ENCODE measurements at places on chromosomes 16 and 17.

GRCh38 chr17:81049372-81049911 is 14.5 kb downstream of the BAIAP2 start:
- no peak for DNase-seq

DNA sequence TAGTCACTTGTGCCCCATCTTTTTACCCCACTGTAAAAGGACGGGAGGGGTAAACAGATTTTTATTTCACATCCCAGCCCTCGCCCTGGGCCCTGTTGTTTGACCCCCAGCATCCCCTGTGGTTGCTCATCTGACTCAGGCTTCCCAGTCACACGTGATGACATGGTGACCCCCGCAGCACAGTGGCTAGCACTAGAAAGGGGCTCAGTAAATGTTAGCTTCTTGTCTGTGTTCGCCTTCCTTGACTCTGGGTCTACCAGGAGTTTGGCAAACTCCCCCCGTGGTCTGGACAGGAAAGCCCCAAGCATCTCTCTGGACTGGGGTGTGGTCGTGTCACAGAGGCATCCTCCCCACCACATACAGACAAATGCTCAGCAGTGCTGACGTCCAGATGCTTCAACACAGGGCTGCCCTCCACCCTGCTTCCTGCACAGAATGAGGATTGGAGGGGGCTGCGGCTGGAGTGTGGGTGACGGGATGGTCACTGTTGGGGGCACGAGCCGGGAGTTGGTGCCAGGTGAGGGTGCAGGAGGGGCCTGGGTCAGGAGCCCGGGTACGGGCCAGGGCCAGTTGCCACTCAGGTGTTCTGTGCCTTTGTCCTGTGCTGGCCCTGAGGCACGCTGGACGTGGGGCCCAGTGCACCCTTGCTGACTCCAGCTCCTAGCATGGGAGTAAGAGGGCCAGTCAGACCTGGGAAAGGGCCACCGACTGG is 69.1 kb downstream of the METRNL start:
- peak; percentile 0 for DNase-seq

DNA sequence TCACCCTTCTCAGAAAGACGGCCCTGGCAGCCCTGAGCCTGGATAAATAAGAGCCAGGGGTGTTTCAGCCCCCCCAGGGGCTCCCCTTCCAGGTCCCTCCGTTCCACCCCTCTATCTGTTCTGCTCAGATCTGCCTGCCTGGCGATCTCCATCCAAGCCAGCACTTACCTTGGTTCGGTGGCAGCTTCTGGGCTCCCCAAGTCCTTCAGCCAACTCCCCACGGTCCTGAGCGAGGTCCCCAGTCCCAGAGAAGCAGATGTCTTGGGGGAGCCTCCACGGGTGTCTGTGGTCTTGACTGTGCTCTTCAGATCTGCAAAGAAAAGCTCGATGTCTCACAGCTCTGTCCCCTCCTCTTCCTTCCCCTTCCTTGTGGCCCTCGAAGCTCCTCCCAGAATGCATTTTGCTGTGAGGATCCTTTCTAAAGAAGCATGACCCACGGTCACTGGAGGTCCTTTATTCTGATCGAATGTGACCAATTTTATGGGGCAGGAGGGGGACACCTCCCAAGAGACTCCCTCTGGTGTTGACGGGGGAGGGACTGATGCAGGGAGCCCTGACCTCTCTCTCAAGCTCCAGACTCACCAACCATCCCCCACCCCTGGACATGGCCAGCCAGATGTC is at the start of gene PIK3R6:
Gene PIK3R6 (minus strand): TSS at position 314 of the 621 bp plus-strand sequence. CDS start 17,880 bp downstream, outside the sequence.
- DNase-seq, result peak; percentile 18

DNA sequence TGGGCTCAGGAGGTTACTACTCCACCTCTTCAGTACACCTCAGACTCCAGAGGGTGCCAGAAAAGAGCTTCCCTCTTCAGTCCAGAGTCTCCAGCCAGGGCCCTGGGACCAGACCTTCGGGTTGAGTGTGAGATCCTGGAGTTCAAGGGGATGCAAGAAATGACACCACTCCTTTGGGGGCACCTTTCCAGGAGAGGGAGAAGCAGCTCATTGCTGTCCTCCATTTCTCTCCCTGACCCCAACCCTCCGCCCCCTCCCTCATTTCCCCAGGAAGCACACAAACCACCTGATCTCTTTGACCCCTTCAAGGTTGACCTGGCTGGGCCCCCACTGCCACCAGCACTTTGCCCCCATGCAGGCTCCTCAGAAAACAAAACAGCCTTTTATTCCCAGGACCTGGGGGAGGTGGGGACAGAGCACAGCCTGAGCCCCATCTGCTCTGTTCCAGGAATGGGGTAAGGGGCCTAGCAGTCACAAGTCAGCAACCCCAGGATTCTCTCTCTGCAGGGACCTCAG is 21.4 kb downstream of the CDH5 start:
- DNase-seq, result no peak

DNA sequence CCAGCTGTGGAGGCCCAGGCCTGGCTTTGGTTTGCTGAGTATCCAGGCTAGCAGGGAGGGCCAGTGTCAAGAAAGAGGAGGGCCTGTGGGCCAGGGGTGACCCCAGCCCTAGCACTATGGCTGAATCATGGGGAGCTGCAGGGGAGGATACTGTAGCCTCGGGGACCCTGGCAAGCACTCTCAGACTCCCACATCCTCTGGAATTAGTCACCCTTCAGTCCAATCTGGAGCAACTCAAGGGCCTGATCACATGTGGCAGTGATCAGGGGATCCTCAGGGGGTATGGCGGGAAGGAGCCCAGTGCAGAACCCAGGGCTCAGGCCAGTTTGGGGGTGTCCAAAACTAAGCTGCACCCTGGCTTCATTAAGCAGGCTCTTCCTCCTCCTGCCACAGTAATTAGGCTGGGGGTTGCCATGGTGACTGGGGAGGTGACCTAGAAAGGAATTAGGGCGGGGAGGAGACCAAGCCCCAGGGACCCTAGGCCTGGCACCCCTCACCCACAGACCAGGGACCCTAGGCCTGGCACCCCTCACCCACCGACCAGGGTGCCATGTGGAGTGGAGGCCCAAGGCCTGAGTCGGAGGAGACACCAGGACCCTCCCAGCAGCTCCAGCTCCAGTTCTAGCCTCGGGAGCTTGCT is 5.8 kb downstream of the NLGN2 start:
- no peak for DNase-seq

- peak; percentile 47 for DNase-seq
Observed at GRCh38 chr17:32519228-32520103, 32.7 kb downstream of the CDK5R1 start.

GRCh38 chr16:4685292-4685691 is 8.1 kb upstream of the NUDT16L1 start:
- no peak for DNase-seq
